Stimulated activated CD4-positive, alpha-beta T cell treated with anti-CD3 and anti-CD28 coated beads, TNF-alpha, amount 100 ng/mL, for 1 hour (primary cell): ENCODE measurements at places on chromosomes 2 and 18.

DNA sequence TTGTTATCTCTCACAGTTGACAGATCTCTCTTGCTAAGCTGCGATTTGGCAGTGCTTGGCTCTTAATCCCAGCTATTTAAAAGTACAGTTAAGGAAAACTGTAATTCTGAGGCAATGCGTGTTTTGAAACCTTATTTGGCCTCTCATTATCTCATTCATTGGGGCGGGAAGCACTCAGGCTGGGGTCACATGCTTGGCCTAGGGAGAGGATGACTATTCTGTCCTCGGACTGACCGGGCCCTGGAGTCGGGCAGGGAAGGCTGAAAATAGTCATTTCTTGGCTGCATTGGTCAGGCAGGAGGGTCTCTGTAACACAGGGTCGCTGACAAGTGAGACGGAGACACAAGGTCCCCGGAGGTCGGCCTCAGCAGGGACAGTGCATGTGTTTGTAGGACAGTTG lies 20.2 kb upstream of the EMILIN2 start:
- no peak for DNase-seq

GRCh38 chr18:77077401-77077800 lies 55.2 kb downstream of the MBP start:
- DNase-seq, result no peak

- no peak for DNase-seq
Measured at GRCh38 chr2:190378880-190379237, 29.3 kb upstream of the MFSD6 start.

- no peak for DNase-seq
Measured at GRCh38 chr2:11011359-11011758, 99.6 kb downstream of the KCNF1 start.

DNA sequence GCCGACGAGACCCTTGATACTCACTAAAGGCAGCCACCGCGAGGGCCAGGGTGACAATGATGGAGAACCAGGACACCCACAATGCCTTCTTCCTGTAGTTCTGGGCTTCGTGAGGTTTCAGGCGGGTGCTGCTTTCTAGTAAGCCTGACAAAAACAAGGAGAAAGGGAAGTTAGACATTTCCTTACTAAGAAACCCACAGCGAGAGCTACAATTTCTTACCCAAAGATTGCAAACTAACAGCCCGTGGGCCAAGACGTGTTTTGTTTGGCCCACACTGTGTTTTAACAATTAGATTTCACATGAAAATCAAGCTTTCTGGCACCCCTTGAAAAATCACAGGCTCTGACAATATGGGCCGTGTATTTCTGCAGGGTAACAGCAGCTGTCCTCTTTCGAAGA lies 5.6 kb downstream of the TMEM163 start:
- DNase-seq, result no peak

DNA sequence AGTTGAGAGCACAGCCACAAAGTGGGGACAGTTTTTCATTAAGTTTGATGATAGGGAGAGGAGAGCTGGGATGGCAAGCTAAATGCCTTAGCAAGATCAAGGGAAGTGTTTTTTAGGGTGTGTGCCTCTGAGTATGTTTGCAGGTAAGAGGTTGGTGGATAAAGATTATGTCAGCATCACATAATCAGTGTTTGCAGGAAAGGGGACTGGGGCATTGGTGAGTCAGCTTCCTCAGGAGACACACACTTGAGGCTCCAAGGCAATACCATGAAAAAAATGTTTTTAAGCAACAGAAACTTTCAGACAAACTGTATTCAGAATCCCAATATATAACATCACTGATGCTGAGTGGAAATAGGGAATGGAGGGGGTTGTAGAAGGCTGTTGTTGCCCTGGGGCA lies 25.4 kb upstream of the DTNB start:
- DNase-seq, result no peak

DNA sequence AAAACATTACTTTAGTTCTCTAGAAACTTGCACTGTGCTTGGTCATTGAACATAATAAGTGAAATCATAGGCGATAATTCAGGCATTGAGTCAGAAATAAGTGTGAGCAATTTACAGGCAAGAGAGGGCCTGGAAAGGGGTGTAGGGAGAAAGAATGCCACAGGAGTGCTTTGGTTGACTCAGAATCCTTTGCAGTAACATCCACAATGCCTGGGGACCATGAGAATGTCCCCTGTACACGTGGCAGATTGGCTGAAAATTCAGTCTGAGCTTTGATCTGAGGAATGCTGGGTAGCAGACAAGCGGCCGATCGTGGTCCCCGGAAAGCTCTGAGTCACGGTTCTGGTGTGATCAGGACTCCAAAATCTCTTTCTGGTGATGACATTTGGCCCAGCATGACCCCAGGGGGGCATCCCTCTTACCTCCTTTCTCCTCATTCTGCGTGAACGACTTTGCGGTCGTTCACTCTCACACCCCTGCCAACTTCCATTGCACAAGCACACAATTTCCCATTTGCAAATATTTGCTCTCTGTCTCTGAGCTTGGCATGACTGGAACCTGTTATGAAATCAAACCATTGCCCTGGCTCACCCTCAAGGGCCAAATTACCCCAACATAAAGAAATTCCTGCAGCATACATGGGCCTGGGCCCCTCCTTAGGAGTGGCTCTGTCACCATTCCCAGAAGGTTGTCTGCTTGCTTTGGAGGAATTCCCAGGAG lies 305.0 kb upstream of the EPAS1 start:
- DNase-seq, result no peak

DNA sequence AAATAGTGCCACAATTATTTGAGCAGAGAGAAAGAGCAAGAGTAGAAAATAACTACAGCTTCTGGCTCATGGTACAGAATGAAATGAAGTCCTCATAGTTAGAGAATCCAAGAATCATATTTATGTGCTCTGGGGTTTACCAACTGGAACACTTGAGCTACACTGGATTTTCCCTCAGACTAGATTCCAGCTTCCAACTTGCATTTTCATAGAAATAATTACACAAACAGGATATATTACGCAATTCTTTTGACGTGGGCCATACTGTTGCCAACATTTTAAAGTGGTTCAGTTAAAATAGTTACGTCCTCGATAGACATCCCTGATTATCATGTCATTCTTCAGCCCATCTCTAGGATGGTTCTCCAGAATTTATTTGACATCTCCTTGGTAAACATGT lies 129.2 kb downstream of the ETAA1 start:
- DNase-seq, result no peak

DNA sequence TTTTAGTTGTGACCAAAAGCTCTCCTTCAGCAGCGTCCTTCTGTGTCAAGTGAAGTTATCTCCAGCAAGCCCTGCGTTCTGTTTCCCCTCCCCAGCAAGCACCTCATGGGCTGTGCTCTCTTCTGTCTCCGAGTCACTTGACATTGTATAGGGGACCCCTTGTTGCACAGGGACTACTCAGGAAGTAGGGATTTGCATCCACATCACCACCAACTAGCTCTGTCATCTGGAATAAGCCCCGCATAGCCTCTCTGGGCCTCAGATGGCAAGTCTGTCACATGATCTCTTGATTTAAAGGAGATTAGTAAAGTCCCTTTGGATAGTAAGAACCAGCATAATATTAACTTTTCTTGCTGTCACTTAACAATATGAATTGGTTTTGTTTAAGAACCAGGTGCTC lies 32.0 kb upstream of the STPG4 start:
- no peak for DNase-seq

GRCh38 chr18:23071285-23071684 lies 64.0 kb upstream of the CABLES1 start:
- DNase-seq, result peak; percentile 40

- DNase-seq, result no peak
Measured at GRCh38 chr2:239502430-239503186, 101.8 kb upstream of the HDAC4 start.

- no peak for DNase-seq
Measured at GRCh38 chr18:79844999-79845563, 47.3 kb downstream of the KCNG2 start.

DNA sequence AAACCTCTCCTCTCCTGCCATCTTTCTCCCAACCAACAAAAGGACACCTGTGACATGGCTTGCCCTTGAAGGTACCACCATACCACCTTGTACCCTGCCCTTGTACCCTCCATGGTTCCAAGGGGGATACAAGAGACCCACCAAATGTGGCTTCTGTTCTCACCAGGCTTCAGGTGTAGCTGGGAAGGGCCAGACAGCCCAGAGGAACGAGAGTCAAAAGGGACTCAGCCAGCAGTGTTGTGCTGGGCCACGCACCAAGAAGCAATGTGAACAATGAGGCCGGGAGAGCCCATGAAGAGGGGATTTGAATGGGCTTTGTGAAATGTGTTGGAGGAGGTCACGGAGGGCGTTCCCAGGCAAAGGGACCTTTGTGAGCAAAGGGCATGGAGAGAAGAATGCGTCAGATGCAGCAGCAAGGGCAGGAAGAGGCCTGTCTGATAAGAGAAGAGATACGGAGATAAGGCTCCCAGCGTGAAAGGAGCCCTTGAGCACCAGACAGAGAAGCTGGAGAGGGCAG lies 48.6 kb downstream of the PLB1 start:
- no peak for DNase-seq

- DNase-seq, result no peak
Measured at GRCh38 chr18:26540043-26540628, 8.2 kb downstream of the KCTD1 start.

- no peak for DNase-seq
Measured at GRCh38 chr2:8229546-8229986, 452.3 kb upstream of the ID2 start.

- DNase-seq, result no peak
Measured at GRCh38 chr2:234092344-234092743, 41.8 kb downstream of the SPP2 start.

- no peak for DNase-seq
Measured at GRCh38 chr2:200090683-200091082, 135.3 kb downstream of the MAIP1 start.

- no peak for DNase-seq
Measured at GRCh38 chr2:200307724-200308545, 1.4 kb downstream of the SPATS2L start.

DNA sequence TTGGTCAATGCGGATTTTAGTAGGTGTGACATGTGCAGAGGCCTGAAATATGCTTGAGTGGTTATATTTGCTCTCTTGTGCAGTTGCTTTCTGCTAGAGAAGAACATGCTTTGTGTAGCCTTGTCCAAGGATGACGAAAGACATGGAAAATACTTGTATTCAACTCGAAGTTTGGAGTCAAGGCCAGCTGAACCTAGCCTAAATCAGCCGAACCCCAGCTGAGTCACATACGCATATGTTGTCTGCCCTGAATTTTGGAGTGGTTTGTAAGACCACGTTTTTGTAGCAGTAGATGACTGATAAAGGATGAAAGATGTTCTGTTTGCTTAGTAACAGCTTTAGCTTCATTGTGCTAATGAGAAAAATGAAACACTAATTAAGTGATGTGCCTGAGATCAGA lies 22.5 kb upstream of the SPAG16 start:
- DNase-seq, result no peak

DNA sequence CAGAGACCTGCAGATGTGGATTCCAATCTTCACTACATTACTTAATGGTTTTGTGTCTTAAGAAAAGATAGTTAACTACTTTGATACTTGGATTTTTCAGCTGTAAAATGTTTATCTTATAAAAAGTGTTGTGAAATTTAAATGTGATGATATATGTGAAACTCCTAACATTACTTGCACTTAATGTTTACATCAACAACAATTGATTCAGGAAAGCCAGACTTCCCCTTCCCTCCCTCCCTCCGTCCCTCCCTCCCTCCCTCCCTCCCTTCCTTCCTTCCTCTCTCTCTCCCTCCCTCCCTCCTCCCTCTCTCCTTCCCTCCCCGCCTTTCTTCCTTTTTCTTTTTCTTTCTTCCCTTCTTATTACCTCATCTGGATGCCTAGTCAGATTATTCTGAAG lies 773.9 kb upstream of the FAM98A start:
- DNase-seq, result no peak

GRCh38 chr18:78271790-78272189 lies 707.8 kb upstream of the SALL3 start:
- no peak for DNase-seq

DNA sequence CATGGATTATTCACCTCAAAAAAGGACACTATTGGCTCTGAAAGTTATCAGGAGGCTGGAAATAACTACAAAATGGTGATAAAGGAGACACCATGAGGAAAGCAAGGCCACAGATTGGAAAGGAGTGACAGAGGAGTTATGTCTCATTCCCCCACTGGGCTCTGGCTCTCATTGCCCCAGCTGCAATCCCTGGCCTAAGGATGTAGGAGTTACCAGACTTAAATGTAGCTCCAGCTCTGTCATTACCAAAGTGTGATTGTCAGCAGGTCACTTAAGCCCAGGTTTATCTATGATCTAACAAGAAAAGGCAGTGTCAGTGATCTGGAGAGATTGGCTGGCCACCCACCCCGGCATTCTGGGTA lies 1228.2 kb upstream of the DDX18 start:
- DNase-seq, result no peak

GRCh38 chr2:161107265-161107664 lies 53.0 kb upstream of the TANK start:
- DNase-seq, result no peak

- no peak for DNase-seq
Measured at GRCh38 chr2:105078906-105079495, 41.1 kb downstream of the MRPS9 start.

DNA sequence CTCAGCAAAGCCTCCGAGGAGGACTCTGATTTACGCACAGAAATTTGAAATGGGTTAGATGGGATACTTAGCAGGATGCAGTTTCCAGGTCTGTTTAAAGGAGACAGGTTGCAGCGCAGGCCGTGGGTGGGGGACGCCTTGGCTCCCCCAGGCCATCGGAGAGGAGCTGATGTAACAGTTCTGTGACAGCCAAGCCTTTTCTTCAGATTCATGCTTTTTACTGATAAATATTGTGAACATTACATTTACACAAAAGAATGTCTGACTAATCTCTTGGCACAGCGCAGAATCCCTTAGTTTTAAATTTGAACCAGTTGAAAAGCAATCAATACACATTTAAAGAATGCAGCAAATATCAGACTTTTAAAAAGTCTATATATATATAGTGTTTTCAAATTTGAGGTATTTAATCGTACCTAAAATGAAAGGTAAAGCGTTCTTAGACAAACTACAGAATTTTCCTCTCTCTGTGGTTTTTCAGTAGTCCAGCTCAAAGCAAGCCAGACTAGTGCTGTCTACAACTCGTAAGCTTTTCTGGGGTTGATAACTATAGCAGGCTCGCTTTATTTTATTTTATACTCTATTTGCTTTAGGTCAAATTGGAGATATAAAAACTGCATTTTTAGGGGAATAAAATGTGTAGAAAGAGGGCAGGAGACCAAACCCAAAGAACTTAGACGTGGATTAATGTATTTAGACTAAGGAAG lies 221.9 kb downstream of the PIEZO2 start:
- DNase-seq, result no peak

DNA sequence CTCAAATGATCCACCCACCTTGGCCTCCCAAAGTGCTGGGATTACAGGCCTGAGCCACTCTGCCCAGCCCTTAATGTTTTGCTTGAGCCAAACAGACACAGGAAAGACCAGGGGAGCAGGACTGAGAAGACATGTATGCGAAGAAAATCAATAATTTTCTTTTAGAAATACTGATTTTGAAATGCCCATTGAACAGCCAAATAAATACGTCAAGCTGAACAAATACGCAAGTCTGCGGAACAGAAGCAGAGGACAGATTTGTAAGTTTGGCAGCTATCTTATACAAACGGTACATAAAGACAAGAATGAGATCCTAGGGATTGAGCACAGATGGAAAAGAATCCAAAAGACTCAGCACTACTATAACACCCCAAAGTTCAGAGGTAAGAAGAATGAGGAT lies 20.8 kb downstream of the SF3B1 start:
- no peak for DNase-seq
